ENCODE measurements at places on chromosomes 5 and 9.

DNA sequence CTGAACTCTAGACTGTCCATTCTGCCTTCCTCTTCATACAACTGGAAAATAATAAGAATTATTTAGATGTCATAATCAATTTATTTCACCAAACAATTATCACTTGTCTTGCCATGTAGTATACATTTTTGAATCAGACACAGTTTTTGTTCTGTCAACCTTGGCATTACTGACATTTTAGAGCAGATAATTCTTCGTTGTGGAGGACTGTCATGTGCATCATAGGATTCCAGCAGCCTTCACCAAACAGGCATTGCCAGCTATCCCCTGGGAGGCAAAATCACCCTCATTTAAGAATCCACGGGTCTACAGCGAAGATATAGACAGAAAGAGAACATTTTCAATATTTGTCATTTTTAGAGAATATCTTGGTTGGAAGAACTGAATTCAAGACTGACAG is 293.9 kb downstream of the KDM4C start:
- DNase-seq, result no peak

DNA sequence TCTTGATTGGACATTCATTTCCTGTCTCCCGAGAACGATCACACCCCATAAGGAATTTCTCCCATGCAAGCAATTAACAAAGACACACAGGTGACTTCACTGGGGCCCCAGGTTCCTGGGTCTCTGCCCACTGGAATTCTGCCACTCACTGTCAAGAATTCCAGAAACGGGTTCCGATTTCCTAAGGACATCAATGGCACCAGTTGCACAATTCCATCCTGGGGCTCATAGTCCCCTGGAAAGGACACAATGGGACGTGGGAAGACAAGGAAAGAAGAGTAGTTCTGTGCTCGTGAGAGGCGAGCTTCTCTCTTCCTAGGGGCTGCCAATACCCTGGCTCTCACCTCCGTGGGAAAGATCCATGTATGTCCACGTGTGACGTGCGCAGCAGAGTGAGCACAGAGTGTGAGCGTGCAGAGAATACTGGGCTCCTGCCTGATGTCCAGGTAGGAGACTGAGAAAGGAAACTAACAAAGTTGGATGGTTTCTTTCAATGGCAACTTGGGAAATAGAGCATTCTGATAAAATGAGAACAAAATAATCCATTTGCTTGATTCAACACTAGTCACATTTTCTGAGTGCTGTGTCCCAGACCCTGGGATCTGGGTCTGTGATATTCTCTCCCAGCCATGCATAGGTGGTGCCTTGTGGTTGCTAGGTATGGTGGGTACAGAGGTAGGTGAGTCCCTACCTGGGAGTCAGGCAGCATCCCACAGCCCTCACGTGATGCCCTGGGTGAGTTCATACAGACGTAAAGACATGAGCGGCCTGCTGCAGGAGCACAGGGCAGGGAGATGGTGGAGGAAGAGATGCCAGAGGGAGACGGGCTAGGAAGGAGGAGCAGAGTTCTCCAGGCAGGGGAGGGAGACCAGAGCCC is 159.8 kb downstream of the COL23A1 start:
- DNase-seq, result no peak

- no peak for DNase-seq
These were observed 19.6 kb upstream of the INSL6 start for GRCh38 chr9:5205071-5205470.

DNA sequence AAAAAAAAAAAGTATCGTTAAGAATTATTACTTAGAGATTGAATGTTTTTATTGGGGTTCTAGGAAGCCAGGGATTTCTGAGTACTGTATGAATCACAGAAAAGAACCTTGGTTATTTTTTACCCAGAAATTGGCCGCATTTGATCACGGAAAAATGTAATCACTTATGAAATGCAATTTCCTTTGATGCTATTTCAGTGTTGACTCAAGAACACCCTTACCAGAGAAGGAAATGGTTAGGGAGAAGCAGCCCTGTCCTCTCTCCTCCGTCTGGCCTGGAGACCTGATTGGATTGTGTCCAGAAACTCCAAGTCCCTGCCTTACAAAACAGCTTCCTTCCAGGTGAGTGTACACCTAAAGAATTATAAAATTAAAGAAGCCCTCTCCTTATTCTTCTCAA is 116.7 kb downstream of the MED10 start:
- no peak for DNase-seq

DNA sequence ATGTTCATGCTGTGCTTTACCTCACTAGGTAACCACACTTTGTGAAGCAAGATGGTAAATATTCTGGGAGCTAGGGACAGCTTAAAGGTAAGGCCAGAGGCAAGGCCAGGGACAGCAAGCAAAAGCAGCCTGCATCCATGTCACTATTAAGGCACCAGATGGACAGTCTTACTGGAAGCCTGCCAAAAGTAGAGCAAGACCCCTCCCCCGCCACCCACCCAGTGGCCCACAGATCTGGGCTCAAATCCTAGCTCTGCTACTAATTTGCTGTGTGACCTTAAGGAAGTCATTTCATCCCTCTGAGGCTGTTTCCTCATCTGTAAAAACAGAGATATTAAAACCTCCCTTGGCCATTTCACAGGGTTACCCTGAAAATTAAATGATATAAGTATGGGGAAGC is 13.2 kb upstream of the ERMP1 start:
- no peak for DNase-seq

DNA sequence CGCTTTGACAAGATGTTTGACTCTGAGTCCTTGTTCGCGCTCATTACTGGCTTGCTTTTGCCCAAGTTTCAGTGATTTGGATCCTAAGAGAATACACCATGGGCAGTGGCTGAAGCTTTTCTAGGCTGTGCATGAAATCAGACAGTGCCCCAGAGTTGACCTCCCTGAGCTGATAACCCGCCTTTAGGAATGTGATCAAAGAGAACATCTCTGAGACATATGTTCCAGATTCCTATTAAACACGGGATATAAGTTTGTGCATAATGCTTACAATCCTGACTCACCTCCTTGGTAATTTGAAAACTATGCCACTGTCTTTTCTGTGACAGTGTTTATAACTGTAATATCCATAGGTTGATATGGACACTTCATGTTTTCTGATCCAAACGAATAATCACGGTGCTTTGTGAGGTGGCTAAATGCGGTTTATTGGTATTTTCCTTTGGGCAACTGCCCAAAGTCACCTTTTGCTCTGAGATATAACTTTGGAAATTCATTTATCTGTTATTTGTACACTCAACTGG is 732.9 kb downstream of the MTRR start:
- no peak for DNase-seq

GRCh38 chr5:42604171-42604711 is 152.4 kb upstream of the CCDC152 start:
- no peak for DNase-seq

DNA sequence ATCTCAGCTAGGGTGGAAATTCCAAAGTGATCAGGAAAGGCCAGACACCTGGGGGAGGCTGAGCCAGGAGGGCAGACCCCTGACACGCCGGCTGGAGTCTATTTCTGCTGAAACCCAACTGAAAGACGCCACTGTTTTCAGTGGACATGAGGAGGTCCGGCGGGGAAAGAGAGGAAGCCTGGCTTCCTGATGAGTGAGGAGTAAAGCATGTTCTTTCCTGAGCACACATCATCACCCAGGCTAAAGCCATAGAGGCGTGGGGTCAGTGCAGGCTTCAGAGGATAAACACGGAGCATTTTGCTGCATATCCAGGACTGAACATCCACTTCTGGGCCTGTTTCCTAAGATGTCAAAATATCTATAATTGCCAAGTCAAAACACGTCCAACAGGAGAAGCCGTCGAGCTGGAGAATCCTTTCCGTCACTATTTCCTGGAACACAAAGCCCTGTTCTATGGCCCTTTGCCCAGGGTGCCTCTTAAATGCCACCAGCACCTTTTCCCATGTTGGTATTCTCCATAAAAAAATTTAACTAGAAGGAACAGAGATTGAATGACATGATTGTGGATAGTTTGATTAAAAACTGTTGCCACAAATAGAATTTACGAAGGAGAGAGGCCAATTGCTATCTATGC is 597.9 kb upstream of the ADAMTS16 start:
- DNase-seq, result peak; percentile 97

- peak; percentile 21 for DNase-seq
These were observed 167.5 kb downstream of the HACD4 start for GRCh38 chr9:20863945-20864344.

DNA sequence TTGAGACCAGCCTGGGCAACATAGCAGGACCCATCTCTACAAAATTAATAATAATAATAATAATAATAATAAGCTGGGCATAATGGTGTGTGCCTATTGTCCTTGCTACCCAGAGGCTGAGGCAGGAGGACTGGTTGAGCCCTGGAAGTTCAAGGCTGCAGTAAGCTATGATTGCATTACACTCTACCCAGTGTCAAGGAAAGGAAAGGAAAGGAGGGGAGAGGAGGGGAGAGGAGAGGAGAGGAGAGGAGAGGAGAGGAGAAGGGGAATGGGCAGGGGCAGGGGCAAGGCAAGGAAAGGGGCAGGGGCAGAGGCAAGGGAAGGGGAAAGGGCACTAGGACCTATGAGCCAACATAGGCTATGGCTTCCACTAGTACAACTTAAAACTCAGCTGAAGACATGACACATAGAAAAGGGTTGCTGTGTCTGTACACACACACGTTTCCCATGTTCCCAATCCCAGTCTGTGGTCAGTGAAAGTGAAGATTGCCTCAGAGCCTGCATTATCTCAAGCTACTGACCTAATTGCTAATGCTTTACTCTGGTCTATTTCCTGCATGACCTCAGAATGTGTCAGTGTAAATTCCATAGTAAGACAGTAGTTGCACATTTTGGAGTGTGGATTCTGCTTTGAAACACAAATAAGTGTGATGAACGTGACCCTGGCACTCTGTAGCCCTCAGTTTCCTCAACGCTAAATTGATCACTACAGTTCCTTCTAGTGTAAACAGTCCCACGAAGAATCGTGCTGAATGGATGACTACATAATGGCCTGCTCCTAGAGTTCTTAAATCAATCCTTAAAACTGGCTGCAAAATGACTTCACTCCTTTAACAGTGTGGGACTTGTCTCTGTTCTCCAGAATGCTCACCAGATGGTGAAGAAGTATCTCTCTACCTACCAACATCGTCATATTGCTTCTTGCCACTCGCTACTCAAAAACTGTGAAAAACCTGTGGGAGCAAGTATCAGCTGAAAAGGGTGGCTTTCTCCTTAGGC is 497.0 kb downstream of the RAB3C start:
- DNase-seq, result no peak

DNA sequence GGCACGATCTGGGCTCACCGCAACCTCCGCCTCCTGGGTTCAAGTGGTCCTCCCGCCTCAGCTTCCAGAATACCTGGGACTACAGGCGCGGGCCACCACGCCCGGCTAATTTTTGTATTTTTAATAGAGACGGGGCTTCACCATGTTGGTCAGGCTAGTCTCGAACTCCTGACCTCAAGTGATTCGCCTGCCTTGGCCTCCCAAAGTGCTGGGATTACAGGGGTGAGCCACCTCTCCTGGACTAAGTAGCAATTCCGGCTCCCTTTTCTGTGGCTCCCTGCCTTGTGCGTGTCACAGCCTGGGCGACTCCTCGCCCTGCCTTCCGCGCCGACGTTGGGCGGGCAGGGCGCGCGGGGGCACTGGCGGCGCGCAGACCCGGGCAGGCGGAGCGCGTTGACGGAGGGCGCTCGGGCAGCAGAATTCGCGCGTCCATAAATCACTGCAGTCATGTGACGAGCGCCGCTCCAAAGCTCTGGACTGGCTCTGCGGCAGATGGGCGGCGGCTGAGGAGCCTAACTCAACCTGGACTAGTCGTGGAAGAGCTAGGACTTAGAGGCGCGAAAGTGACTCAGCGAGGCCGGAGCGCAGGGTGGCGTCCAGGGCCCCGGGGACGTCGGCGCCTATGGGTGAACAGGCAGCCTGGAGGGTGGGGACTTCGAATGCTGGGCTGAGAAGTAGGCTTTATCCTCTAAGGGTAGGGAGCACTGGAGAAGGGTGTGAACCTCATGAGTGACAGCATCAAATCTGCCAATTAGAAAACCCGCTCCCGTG is 1.4 kb upstream of the CIZ1 start:
- peak; percentile 4 for DNase-seq

- no peak for DNase-seq
These were observed 273.1 kb downstream of the ARHGEF28 start for GRCh38 chr5:73899055-73899454.

DNA sequence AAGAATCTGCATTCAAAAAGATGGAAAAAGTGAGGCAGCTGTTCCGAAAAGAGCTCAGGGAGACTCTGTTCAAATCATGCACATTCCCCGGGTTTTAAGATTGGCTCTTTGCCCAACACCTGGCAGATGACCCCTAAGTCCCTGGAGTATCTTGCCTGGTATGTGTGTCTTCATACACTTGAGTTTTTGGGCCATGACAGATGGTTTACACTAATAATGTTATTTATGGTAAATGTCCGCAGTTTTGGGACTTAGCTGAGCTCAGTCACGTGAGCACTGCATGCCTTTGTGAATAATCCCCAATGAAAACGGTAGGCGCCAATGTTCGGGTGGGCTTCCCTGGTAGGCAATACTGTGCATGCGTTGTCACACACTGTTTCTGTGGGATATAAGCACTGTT is 316.1 kb downstream of the PRDM9 start:
- no peak for DNase-seq

DNA sequence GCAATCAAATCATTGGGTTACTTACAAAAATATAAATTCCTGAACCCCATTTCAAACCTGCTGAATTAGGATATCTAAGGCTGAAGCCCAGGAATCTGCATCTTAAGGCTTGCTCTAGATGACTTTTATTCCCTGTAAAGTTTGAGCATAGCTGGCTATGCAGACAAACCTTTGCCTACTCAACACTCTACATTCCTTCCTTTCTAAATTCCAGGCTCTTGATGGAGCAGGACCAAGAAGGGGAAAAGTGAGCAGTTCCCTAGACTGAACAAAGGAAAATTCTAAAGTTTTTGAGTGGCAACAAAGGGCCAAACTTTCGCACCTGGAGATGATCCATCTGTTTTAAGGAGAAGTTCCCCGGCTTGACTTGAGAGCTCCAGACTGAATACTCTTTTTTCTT is 9.8 kb upstream of the ADRA1B start:
- no peak for DNase-seq

DNA sequence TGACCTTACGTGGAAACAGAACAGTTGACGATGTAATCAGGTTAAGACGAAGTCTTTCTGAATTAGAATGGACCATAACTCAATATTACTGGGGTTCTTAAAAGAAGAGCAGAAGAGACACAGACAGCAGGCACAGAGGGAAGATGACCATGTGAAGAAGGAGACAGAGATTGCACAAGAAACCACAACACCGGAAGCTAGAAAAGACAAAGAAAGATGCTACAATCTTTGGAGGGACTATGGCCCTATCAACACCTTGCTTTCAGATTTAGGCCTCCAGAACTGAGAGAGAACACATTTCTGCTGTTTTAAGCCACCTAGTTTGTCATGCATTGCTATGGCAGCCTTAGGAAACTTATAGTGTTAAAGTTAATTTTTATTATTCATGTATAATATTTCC is 27.1 kb downstream of the CDH9 start:
- no peak for DNase-seq
